ENCODE measurements at places on chromosomes 13 and 19.

DNA sequence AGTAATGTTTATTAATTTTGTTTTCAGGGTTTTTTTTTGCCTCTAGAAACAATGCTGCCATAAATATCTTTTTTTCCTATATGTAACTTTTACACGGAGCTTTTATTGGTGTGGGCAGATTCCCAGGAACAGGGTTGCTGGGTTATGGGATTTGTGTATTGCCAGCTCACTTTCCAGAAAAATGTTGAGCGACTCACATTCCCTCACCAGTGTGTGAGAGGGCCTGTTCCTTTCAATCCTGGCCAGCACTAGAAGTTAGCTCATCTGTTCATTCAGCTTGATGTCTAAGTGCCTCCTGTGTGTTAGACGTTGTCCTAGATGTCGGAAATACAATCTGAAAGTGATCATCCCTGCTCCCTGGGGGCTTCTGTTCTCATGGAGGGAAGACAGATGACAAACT, 2.6 kb downstream of the ZNF71 start:
- peak; percentile 4 for DNase-seq

- DNase-seq: no peak
Measured at GRCh38 chr13:73385848-73386247, 327.0 kb downstream of the KLF5 start.

- no peak for DNase-seq
Measured at GRCh38 chr13:41541142-41541938, 84.0 kb downstream of the RGCC start.

GRCh38 chr19:18699403-18700054, 16.0 kb downstream of the CRTC1 start:
- no peak for DNase-seq

GRCh38 chr19:48756686-48757085, 1.4 kb downstream of the FGF21 start:
- DNase-seq: no peak

DNA sequence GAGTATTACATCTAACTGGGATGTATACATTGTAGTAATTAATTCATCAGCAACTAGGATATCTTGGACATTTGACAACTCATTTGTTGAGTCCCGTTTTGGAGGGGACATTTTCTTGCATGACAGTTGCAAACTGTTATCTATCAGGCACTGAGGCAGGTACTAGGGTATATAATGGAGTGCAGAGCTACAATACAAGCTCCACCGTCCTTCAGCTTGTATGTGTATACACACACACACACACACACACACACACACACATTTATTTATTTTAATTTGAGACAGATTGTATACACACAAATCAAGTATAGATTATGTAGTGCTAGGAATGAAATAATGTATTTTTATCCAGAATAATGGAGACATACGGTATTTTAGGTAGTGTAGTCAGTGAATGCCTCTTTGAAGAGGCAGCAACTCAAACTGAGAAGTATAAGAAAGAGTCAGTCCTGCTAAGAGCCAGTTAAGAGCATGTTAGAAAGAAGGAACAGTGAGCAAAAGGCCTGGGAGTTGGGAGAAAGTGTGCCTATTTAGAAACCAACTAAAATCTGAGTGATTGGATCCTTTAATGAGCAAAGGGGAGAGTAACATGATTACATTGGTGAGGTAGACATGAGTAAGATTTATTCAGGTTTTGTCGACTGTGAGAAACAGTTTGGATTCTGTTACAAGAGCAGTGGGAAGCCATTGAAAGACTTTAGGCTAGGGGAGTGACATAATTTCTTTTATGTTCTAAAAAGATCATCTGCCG, 74.5 kb downstream of the NBEA start:
- DNase-seq: no peak

DNA sequence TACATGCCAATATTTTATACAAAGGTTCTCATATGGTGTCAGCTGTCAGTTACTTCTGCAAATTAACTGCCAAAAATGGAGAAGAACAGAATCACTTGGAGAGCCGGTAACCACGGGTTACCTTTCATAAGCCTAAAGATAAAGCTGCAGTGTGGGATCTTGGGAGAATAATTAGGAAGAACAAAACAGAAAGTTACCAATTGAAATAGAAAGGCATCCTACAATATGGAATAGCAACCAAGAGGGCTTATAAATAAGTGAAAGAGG, 74.2 kb downstream of the TSHZ3 start:
- DNase-seq: no peak

- no peak for DNase-seq
Measured at GRCh38 chr13:100870898-100871297, 196.3 kb upstream of the TMTC4 start.

GRCh38 chr13:113666951-113667701, at the start of gene GRK1:
Gene GRK1 (plus strand): TSS chr13:113667219. CDS start chr13:113667387, 168 bp downstream.
- DNase-seq: no peak

- DNase-seq: no peak
Measured at GRCh38 chr13:98741741-98742435, 10.6 kb downstream of the SLC15A1 start.

DNA sequence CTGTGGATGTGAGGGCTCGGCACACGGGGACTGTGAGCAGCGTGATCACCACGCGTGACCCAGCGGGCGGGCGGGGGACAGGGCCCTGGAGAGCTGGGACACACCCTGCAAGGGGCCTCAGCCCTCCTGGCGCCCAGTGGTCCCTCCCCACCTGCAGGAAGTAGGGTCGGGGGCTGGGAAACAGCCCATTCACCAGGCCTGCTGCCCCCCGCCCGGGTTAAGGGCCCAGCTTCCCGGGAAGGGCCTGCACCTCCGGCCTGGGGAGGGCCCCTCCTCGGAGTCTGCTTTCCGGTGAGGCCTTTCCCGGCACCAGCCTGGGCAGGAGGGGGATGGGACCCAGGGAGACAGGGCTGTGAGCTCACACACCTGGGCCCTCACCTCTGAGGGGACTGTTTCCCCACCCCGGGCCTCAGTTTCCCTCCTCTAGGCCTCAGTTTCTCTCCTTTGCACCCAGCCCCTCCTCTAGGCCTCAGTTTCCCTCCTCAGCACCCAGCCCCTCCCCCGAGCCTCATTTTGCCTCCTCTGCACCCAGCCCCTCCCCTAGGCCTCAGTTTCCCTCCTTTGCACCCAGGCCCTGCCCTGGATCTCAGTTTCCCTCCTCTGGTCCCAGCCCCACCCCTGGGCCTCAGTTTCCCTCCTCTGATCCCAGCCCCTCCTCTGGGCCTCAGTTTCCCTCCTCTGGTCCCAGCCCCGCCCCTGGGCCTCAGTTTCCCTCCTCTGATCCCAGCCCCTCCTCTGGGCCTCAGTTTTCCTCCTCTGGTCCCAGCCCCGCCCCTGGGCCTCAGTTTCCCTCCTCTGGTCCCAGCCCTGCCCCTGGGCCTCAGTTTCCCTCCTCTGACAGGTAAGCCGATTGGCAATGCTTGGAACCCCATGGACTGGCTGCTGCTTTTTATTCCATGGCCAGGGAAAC, 1.9 kb upstream of the MADCAM1 start:
- DNase-seq: no peak

DNA sequence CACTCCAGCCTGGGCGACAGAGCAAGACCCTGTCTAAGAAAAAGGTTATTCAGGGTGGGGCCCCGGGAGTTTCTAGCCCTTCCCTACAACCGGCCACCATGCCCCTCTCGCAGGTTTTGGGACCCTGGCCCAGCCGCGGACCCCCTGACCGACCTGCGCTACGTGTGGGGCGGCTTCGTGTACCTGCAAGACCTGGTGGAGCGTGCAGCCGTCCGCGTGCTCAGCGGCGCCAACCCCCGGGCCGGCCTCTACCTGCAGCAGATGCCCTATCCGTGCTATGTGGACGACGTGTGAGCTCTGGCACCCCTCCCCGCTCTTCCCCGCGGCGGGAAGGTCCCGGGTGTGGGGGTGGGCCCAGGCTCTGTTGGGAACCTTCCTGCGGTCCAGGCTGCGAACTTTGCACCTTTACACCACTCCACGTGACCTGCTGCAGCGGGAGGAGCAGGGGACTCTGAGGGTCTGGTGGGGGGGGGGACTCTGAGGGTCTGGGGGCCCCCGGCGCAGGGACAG, 6.3 kb downstream of the ABCA7 start:
- DNase-seq: no peak

GRCh38 chr13:74144269-74144668, 10.1 kb upstream of the KLF12 start:
- no peak for DNase-seq

DNA sequence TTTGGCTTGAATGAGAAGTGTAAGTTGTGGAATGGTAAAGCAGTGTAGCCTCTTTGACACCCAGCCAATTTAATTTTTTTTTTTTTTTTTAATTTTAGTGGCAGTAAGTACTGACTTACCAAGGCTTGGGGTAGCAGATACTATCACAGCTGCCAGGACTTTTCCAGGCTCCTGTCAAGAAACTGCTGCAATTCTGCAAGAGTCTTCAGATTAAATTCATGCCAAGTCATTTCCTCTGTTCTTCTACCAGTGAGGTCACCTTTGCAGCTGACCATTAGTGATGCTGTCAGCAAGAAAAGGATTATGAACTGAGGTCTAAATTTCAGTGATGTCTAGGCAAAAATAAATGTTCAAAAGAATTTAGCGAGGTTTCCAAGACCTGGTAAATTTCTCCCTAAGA, 91.2 kb downstream of the GGACT start:
- DNase-seq: peak; percentile 40

- DNase-seq: peak; percentile 46
Measured at GRCh38 chr13:68304286-68304893, 1074.3 kb upstream of the PCDH9 start.

DNA sequence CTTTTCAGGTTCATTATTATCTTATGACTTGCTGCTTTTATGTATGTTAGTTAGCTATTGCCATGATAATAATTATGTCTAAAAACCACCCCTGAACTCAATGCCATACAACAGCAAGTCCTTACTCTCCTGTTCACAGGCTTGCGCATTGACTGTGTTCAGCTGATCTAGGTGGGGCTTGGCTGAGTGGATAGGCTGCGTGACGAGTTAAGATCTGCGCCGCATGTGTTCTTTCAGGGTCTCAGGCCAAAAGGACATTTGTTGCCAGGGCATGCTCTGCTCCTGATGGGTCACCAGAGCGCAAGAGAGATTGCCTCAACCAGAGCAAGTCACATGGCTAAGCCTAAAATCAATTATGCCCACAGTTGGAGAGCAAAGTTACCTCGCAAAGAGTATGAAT, 859 bp downstream of the ZNF568 start:
- DNase-seq: peak; percentile 43

GRCh38 chr13:75308222-75308621, 173.7 kb downstream of the TBC1D4 start:
- DNase-seq: no peak

DNA sequence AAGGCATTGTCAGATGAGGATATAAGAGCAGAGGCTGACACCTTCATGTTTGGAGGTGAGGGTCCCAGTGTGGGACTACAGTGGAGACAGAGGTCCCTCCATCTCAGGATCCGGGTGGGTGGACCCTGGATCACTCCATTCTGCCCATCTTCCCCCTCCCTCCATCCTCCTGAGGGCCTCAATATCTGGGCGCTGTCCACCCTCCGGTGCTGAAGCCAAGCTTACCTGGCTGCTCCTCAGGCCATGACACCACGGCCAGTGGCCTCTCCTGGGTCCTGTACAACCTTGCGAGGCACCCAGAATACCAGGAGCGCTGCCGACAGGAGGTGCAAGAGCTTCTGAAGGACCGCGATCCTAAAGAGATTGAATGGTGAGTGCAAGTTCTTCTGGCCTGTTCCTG, 11.9 kb downstream of the CYP4F12 start:
- DNase-seq: no peak

DNA sequence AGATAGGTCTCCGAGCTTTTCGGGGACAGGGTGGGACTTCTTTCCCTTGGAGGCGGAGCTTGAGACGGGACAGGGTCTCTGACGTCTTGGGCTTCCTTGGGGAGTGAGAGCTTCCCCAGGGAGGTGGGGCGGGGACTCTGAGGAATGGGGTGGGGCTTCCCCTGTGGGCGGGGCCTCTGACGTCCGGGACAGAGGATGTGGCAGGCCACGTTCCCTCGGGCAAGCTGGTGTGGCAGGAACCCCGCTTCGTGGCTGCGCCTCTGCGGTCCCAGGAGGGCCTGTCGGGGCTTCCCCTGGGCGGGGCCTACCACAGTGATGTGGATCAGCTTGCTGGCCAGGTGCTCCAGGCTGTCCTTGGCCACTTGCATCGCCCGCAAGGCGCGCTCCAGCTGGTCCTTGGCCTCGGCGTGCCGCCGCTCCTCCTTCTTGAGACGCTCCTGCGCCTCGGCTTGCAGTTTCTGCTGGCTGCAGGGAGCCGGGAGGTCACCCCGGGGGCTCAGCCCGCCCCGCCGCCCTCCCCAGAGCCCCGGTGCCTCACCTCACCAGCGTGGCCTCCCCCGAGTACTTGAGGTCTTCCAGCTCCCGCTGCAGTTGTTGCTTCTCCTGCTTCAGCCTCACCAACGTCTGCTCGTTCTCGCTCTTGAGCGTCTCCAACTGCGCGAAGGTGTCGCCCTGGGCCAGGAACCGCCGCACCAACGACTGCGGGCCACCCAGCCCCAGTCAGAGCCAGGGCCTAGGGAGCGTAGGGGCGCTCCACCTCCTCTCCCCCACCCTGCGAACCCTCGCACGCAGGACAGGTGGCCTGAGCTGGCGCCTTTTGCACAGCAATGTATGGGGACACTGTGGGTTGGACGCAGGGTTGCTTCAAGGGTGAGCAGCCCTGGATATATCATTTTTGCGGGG, 3.3 kb upstream of the RGL3 start:
- DNase-seq: peak; percentile 68

GRCh38 chr19:54316746-54317107, 3.8 kb upstream of the LILRA5 start:
- DNase-seq: peak; percentile 19

DNA sequence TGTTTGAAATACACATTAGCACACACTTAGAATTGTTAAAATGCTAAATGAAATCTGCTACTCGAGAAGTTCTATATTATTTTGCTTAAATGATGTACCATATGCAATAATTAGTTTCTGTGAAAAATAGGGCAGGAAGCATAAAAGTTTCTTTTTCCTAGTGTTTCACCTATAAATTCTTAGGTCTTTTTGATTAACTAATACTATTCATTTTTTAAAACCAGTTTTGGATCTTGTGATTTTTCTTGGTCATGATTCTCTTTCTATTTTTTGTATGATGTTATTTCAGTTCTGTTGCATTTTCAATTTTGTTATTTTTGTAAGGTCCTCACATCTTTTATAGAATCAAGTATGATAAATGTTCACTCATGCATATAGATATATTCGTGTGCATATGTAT, 66.1 kb downstream of the URI1 start:
- DNase-seq: no peak

GRCh38 chr13:36377826-36378468, 31.8 kb upstream of the SPART start:
- DNase-seq: no peak

DNA sequence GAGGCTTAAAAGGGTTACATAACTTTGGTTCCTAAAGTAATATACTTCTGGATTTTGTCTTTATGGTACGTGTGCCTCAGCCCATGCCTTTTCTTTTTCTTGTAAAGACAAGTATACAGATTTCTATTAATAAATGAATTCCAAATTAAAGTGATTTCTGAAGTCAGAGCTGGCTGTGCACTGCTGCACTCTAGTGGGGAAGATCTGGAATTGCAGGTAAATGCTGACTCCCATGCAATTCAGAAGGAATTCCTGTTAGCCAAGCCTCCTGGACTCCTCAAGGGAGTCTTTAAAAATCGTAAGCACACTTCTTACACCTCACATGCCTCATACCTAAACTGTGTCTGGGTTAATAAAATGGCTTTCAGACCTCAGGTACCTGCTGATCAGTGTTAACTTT, 118.4 kb upstream of the SLC7A1 start:
- peak; percentile 34 for DNase-seq

Data from ELR (cell line).